ENCODE measurements at places on chromosomes 1 and 21.

GRCh38 chr1:243351337-243351736 is 95.5 kb downstream of the SDCCAG8 start:
- no peak for DNase-seq

DNA sequence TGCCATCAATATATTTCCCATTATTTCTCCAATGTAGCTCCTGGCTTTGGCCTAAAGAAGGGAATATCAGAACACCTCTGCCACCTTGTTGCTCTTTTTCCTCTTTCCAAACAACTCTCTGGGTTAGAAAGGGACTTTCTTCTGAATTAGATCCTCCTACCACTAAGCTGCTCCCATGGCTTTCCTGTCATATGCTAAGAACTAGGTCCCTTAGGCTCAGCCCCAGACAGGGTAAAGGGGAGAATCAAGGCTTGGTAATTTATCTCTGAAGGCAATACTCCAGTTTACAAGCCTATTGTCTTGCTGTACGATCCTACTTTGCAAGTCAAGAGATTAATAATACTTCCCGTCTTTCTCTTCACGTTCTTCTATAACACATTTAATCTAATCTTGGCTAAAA is 373.2 kb upstream of the DAB1 start:
- no peak for DNase-seq

GRCh38 chr1:52454779-52455178 is 50.4 kb downstream of the PRPF38A start:
- DNase-seq, result no peak

DNA sequence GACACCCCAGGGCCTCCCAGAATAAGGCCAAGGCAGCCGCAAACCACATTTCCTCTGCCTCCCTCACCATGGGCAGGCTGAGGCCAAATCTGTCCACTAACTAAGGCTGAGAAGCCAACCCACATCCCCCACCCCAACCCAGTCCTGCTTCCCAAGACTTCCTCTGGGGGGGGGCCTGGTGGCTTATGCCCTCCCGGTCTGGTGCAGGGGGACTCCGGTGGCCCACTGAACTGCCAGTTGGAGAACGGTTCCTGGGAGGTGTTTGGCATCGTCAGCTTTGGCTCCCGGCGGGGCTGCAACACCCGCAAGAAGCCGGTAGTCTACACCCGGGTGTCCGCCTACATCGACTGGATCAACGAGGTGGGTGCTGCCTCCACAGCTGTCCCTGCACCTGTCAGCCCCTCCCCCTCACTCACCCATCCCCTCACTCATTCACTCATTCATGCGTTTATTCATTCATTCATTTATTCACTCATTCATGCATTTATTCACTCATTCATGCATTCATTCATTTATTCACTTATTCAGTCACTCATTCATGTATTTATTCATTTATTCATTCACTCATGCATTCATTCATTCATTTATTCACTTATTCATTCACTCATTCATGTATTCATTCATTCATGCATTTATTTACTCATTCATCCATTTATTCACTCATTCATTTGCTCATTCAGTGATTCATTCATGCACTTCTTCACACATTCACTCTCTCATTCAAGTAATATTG is 7.3 kb downstream of the CTRC start:
- DNase-seq, result no peak

DNA sequence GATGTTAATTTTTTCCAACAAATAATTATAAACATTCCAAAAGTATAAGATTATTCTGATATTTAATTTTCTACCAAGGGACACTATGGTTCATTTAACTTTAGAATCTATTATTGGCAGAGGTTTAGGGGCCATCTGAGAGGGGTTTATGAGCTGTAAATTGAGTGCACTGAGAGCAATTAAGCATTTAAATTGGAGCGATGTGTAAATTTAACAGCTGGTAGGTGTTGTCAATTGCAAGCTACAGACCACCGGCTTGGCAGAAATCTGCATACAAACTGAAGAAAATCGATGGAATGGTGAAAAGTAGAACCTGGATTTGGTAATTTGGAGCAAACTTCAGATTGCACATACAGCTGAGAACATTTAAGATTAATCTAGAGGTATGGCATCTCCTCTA is 55.8 kb upstream of the MTF2 start:
- DNase-seq, result no peak

- no peak for DNase-seq
These were observed 2.4 kb upstream of the BARHL2 start for GRCh38 chr1:90719330-90720144.

DNA sequence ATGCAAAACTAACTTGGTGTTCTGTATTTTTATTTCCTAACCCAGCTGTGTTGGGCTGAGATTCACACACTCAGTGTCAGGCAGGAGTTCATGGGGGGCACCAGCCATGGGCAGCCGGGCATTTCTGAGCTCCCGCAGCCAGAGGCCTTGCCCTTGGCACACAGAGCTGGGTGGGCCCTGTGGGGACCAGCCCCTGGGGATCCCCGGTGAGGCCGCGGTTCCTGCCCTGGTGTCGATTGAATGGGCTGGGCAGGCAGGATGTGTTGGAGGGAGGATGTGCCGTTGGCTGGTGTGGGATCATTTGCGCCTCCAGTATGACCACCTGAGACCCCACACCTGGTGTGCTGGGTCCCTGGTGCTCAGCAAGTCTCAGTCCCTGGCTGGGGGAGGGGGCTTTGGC is 91.0 kb downstream of the PRDM16 start:
- DNase-seq, result no peak

DNA sequence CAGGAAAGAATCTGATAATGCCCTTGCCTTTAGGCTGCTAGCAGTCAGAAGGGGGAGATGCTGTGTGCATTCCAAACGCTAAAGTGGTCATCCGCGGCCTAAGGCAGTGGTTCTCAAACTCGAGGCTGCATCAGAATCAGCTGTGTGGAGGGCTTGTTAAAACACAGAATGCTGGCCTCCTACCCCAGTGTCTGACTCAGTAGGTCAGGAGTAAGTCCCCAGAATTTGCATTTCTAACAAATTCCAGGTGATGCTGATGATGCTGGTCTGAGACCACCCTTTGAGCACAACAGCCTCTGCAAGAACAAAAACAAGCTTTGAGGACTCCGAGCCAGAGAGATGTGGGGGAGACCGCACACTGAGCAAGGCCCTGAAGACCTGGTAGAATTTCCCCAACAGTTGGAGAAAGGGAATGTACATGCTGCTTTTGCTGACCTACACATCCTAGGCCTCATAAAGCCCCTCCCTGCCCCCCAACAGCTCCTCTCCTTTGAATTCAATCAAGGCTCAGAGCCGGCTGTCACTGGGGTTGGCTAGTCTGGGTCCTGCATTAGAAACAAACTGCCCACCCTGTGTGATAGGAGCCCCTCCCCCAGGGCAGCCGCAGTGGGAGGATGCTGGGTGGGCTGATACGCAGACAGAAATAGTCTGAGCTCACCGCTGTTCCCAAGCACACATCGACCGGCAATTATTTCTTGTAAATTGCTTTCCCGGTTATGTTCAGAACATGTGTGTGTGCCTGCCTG is 27.1 kb downstream of the SHISAL2A start:
- no peak for DNase-seq

DNA sequence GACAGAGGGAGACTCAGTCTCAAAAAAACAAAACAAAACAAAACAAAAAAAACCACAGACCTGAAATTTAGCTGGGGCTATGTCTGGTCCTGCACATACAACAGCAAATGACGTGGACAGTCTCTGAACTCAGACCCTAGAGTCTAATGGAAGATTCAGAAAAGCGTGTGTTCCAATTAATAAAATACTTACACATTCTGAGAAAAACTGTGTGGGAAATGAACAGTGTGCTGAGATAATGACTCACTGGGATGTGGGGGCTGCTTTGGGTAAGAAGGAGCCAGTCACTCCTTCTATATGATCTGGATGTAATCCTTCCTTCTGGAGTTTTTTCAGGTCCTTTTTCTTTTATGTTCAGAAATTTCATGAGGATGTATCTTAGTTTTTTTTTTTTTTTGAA is 29.4 kb downstream of the CLDN14 start:
- no peak for DNase-seq

DNA sequence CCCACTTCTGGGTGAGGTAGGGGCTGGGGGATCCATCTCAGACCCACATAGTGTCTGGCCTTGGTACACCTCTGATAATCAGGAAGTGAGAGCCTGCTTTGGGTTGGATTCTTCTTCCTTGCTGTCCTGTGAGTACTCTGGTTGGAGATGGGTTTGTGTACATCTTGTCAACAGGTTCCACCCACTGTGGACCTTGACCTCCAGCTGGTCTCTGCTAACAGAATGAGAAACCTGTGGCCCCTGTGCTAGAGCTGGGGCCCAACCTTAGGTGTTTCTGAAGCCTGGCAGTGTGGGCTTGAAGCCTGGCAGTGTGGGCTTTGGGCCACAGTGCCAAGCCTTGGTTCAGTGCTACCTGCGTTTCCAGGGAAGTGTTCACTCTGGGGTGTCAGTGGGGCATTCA is 2.6 kb downstream of the ZBTB48 start:
- no peak for DNase-seq

DNA sequence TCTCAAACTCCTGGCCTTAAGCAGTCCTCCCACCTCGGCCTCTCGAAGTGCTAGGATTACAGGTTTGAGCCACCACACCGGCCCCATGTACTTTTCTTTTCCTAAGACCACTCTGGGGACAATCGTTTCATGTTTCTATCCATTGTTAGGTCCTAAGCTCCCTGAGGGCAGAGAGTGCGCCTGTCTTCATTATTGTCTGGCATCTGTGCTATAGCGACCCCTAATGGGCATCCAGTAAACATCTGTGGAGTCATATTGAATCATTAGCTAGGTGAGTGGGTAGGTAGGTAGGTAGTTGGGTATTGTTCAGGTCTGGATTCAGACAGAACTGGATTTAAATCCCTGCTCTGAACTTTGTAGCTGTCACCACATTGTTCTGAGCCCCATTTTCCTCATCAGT is 66.1 kb downstream of the TMEM53 start:
- no peak for DNase-seq

DNA sequence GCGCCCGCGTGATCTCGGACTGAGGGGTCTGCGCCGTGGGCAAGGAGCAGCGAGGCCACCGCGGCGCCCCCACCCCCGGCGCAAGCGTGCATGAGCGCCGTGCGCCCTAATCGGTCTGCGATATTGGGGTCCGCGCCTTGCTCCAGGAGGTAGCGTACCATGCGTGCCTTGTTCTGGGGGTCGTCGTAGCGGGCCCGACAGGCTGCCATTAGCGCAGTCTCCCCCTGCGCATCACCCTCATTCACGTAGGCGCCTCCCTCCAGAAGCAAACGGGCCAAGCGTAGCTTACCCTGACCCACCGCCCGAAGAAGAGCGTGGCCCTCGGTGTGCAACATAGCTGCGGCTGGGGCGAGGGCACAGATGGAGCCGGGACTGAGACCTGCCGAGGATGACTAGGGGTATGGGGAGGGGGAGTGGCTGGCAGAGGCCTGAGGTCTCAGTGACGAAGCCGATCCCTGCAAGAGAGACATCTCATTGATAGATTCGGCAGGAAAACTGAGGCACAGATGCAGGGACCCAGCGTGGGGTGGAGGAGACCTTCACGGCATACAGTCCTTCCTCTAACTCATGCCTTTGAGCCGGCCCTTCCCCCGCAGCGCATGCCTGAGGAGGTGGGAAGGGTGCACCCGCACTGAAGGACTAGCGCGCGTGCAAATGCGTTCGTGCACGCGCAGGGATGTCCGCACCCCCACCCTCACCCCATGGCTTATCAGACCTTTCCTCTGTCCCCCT is 2.8 kb downstream of the ANKRD34A start:
- no peak for DNase-seq

DNA sequence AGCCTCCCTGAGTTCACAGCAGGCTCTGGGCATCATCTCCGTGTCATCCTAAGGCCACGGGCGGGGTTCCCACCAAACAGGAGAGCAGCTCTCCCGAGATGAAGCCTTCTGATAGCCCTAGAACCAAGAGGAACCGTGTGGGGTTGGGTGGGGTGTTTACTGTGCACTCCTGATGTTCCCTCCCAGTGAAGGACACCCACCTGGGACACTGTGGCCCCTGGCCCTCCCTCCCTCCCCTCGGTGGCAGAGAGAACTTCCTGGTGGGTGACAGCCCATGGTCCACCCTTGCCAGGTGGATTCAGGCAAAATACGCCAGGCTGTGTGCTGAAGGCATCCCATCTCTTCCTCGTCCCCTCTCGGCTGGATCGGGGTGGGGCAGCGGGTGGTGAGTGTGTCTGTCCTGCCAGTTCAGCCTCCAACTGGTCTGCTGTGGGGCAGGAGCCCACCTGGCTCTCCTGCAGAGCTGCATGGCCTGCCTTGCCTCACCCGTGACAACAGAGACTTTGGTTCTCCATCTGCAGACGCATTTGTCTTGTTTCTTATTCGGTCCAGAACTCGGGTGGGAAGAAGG is 15.6 kb upstream of the C1orf174 start:
- no peak for DNase-seq

GRCh38 chr1:71861022-71861421 is 421.3 kb downstream of the NEGR1 start:
- no peak for DNase-seq

- DNase-seq, result no peak
These were observed 56.3 kb upstream of the DIP2A start for GRCh38 chr21:46402421-46402820.

GRCh38 chr21:20944139-20944538 is 54.1 kb upstream of the NCAM2 start:
- no peak for DNase-seq

- DNase-seq, result no peak
These were observed 4.1 kb downstream of the GPSM2 start for GRCh38 chr1:108880850-108881249.

- DNase-seq, result no peak
These were observed 118.2 kb upstream of the HOOK1 start for GRCh38 chr1:59696421-59697115.

DNA sequence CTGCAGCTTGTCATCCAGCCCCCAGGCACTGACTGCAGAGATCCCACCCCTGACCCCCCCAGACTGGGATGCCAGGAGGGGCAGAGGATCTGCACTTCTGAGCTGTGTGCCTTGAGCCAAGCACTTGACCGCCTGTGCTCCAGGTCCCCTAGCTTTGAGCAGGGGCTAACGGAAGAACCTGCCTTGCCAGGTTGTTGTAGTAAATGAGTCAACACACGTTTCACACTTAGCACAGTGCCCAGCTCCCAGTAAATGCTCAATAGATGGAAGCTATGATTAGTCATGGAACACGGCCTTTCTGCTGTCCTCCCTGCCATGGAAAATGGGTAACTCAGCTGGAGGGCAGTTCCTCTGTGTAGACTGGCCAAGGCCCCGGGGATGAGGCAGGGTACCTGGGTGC is 24.1 kb downstream of the IFFO2 start:
- DNase-seq, result no peak

DNA sequence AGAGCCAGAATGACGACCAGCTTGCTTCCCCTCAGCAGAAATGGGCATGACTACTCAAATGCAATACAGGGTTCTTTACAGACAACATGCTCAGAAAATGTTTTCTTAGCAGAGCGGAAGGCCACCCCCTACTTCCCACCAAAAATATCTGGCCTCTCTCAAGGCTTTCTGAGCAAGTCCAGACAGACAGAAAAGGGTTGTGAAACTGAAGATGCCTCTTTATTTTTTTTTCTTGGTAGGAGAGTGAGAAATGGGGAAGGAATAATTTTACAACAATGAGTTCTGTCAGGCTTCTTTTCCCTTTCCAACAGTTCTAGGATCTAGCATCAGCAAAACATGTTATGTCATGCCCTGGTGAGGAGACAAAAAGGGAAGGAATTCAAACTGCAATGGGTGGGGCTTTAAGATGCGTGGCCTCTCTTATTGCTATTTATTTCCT is 172.0 kb upstream of the CAMK1G start:
- DNase-seq, result peak; percentile 6

GRCh38 chr1:108600504-108600903 is 40.6 kb downstream of the EEIG2 start:
- no peak for DNase-seq

Measured in CD4-positive, alpha-beta T cell treated with Interferon alpha-2 for 1 hour (primary cell).